HL-60 (cell line): ENCODE measurements at places on chromosomes 3 and 15.
A peak's percentile ranks its signal among the peaks of the same experiment; 100 is the strongest.

DNA sequence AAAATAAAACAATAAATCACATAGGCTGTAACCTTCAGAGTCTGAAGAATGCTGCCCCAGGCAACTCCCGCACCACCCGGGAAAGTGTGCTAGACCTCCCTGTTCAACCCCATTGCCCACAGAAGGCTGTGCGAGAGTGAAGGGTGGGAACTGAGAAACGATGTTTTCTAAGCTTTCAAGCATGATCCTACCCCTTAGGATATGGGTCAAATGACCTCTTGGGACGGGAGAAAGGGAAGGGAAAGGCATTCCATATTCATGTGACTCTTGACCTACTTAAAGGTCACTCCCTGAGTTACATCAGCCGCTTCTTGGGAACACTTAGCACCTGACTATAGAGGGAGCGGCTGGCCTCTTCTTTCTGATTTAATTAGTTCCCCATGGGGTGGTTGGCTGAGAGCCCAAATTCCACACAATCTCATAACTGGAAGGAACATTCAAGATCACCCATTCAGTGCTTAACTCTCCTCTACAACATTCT, 114.7 kb upstream of the SLC24A5 start:
- no peak for DNase-seq

DNA sequence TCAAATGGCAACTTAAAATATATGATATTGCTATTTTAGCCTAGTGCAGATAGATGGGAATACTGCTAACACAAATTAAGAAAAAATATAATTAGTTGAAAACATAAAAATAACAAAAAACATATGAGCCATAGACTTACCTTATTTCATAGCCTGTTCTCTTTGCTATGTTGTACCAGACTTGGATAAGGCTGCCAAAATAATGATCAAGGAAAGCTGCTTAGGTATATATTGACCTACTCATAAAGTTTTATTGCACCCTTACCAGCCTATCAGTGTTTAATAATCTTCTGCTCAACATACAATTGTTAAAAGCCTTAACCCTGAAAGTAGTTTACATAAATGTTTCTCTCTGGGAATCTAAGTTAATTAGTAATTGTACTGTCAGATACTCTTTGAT, at the start of gene SI:
Gene SI, minus strand, starts transcription at position 204 of the 400 bp plus-strand sequence. CDS start 2,484 bp downstream, outside the sequence.
- no peak for DNase-seq

DNA sequence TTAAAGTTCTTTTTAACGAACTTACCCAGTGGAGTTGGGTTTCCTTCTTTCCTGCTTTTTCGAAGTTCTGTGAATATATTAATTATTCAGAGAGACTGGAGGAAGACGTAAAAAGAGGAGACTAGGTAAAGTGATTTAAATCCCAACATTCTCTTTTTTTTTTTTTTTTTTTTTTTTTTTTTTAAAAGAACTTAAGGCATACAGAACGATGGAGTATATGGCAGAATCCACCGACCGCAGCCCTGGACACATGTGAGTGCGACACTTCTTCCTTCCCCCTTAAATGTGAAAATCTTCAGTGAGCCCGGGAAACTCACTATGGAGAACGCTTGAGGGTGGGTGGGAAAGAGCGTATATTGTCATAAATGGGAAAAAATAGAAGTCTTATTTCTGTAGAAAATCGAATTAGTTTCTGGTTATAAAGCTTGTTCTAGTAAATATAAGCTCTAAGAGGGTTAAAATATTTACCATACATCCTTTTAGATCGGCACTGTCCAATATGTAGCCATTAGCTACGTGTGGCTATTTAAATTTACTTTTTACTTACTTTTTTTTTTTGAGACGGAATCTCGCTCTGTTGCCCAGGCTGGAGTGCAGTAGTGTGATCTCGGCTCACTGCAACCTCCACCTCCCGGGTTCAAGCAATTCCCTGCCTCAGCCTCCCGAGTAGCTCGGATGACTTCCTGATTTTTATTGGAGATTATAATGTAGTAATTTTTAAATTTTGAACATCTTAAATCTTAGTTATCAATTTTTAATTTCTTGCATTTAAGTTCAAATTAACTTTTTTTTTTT, 892 bp downstream of the NMD3 start:
- peak; percentile 38 for DNase-seq

DNA sequence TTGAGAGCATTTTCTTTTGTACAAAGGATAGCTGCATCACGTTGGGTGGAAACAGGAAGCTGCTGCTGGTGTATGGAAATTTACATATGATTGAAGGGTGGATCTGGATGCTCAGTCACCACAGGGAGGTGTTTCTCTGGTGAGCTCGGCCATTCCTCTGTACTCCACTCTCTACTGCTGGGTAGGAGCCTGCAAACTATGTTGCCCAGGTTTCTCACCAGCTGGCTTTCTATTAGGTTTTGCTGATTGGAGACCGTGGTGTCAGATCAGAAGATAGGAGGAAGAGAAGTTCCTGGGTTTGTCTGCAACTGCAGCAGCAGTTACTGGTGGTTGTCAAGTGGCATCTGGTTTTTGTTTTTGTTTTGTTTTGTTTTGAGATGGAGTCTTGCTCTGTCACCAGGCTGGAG, 61.7 kb downstream of the TAMM41 start:
- DNase-seq: no peak

DNA sequence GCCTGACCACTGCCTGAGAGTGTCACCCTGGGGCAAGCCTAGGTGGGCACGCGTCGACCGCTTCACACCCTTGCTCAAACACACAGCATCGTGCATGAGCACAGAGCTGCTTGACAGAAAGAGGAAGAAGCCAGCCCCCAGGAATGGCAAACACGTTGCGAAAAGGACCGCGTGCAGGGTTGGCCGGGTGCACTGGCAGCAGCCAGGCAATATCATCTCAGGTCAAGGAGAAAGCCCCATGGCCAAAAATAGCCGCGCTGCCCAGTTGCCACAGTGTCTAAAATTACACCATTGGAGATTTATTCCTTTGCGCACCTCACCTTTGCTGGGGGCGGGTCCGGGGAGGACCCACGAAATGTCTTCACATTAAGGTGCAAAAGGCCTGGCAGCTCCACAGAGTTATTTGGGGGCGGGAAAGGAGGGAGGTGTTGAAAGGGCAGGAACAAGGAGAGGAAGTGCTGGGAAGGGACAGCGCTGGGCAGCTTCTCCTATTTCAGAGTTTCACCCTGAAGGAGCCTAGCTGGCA, 44.7 kb upstream of the NR2F2 start:
- DNase-seq: peak; percentile 84

- DNase-seq: no peak
Measured at GRCh38 chr3:101857301-101857741, 8.0 kb downstream of the NFKBIZ start.

GRCh38 chr3:116405231-116405630, 40.1 kb downstream of the LSAMP start:
- no peak for DNase-seq

- no peak for DNase-seq
Measured at GRCh38 chr3:50383750-50384149, 24.4 kb upstream of the TMEM115 start.

- no peak for DNase-seq
Measured at GRCh38 chr3:110459021-110459420, 612.6 kb upstream of the NECTIN3 start.

GRCh38 chr3:9013782-9014563, 50.7 kb upstream of the RAD18 start:
- no peak for DNase-seq

GRCh38 chr3:57803647-57804081, 47.6 kb downstream of the SLMAP start:
- DNase-seq: no peak

- DNase-seq: no peak
Measured at GRCh38 chr3:76656531-76657070, 383.3 kb upstream of the ROBO2 start.

DNA sequence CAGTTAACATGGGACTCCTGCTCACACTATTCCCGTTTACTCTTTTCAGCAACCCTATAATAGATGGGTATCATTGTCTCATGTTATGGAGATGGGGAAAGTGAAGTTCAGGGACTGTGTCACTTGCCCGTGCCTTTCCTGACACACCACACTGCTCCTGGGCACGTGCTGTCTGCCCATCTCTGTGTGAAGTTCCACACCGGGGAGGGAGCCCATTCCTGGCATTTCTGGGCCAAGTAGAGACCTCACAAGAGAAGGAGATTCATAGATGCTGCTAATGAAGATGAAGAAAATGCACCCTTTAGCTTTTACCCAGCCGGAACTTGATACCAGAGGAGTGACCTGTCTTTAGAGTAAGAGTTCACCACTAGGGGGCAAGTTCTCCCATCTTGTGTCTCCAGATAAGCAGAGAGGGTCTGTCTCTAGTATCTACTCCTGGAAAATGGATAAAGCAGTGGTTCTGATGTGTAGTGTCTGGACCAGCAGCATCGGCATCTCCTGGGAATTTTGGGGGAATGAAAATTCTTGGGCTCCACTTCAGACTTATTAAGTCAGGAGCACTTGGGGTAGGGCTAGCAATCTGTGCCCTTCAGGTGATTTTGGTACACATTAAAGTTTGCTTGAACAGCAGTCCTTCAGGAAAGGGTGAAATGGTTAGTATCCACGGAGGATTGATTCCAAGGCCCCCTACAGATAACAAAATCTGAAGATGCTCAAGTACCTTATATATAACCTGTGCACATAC, 2.0 kb upstream of the TOPBP1 start:
- DNase-seq: peak; percentile 48

DNA sequence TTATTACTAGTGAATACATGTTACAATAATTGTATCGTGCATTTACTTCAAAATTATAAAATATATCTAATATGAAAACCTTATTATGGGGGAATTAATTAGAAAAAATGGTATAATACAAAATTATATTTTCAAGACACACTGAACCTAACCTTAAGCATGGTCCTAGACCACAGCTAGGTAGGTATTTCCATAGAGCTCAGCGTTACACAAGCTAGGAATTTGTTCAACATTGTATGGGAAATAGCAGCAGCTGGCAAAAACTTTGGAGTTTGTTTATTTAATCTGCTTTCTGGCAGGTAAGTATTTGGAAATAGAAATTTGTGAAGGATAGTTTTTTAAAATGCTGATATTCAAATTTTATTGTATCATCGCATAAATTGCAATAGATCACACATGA, 52.9 kb downstream of the BCHE start:
- DNase-seq: no peak

GRCh38 chr3:71089271-71089847, 494.2 kb downstream of the FOXP1 start:
- DNase-seq: no peak

GRCh38 chr15:83959477-83959876, 276.1 kb upstream of the GOLGA6L4 start:
- no peak for DNase-seq

DNA sequence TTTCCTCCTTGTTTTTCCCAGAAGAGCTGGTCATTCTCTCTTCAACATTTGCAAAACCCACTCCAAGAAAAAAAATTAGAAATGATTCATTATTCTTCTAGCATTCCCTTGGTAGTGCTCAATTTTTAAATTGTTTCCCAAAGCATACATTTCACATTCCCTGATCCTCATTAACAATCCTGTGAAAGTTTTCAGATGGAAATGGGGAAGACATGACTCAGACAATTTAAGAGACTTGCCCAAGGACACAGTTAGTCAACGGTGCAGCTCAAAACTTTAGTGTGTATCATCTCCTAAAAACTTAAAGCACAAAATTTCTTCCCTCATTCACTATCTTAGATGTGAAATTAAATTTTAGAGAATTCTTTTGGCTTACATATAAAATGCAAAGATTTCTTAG, 17.1 kb upstream of the ABI3BP start:
- DNase-seq: no peak
